Midbrain (tissue), 1 donor: ENCODE measurements at places on chromosomes 7 and 10.

GRCh38 chr10:102527546-102527945 is 23.8 kb downstream of the SUFU start:
- no peak for DNase-seq

- DNase-seq: peak; percentile 26
These were observed 973 bp downstream of the CAMK1D start for GRCh38 chr10:12350167-12350872.

DNA sequence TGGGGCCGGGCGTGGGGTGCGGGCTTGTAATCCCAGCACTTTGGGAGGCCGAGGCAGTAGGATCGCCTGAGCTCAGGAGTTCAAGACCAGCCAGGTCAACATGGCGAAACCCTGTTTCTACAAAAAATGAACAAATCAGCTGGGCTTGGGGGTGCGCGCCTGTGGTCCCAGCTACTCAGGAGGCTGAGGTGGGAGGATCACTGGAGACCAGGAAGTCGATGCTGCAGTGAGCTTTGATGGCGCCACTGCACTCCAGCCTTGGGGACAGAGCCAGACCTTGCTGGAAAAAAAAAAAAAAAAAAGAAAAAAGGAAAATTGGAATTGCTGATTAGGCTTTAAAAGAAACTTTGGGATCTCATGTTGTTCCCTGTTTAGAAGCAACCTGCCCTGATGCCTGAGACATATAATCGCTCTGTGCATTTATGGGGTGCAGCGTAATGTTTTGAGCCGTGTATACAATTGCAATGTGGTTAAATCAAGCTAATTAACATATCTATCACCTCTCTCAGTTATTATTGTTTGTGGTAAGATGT is 851 bp downstream of the AKR1E2 start:
- DNase-seq: no peak

GRCh38 chr7:54392935-54393334 is 149.2 kb upstream of the VSTM2A start:
- DNase-seq: no peak

GRCh38 chr7:102393467-102393866 is 2.7 kb upstream of the PRKRIP1 start:
- no peak for DNase-seq

GRCh38 chr10:74755273-74755672 is 71.1 kb upstream of the KAT6B start:
- no peak for DNase-seq

- no peak for DNase-seq
These were observed 115.4 kb downstream of the CSTF2T start for GRCh38 chr10:51583976-51584375.

GRCh38 chr10:95306318-95306650 is 15.5 kb upstream of the PDLIM1 start:
- no peak for DNase-seq

DNA sequence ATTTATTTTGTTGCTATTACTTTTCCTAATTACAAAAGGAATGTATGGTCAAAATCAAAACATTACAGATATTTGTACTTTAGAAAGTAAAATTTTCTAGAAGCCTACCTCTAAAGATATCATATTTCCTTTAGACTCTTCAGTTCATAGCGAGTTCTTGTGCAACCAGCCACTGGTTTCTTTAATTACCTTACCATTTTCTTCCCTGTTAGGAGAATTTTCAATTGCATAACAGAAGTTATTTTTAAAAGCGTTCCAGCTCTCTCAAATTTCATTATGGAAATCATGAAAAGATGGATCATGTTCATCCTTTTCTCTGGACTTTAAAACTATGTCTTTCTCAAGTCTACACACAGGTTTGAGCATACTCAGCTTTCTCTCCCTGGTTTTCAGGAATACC is 5.0 kb upstream of the TRUB1 start:
- no peak for DNase-seq

- DNase-seq: no peak
These were observed 608.8 kb downstream of the LRMDA start for GRCh38 chr10:76040107-76040829.

- no peak for DNase-seq
These were observed 10.4 kb downstream of the JCAD start for GRCh38 chr10:30048768-30049517.

DNA sequence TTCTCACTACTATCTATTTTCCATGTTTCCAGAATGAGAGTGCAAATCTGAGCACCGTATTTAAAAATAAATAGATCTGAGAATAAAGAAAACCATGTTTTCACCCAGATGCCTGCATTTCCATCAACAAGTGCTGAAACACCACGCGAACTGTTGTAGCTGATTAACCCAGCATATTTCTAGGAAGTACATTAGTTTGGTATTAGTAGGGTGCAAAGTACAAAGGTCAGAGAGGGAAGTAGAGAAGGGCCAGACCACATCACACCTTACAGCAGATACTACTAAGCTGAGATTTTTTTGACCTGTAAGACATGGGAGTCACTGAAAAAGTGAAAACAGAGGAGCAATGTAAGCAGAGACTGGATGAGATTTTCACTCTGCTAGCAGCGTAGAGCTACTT is 181.3 kb downstream of the IMMP2L start:
- DNase-seq: no peak

- peak; percentile 4 for DNase-seq
These were observed 16.6 kb downstream of the ACBD5 start for GRCh38 chr10:27223964-27224363.

GRCh38 chr10:113704637-113705343 is 25.1 kb downstream of the CASP7 start:
- DNase-seq: peak; percentile 56

- DNase-seq: peak; percentile 10
These were observed 48.0 kb upstream of the RASGEF1A start for GRCh38 chr10:43314626-43315495.

DNA sequence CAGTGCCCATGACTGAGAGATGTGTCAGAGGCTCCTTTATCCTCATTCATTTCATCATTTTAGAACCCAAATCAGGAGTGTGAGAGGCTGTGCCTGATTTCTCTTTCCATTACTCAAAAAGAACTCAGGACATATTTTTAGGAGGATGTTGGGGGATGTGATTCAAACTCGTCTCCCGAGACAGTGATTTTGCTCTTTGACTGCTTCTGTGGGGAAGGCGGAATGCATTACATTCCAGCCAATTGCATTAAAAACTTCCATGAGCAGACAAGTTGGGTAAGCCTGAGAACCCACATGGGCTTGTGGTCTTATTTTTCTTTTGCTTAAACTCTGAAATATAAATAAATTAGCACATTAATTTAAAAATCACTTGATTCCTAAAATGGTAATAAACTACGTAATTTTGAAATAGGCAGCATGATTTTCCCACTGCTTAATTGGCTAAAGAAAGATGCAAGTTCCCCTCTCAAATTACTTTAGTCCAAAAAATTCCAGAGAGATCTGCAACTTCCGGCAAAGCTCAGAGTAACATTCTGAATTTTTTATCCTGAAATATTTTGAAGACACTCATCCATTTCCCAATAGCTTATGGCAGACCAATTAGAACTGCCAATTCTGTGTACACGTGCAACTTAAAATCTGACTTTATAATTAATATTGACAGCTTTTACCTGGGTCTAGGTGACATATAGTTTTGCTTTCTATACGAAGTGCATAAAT is 185.6 kb downstream of the C7orf25 start:
- no peak for DNase-seq

DNA sequence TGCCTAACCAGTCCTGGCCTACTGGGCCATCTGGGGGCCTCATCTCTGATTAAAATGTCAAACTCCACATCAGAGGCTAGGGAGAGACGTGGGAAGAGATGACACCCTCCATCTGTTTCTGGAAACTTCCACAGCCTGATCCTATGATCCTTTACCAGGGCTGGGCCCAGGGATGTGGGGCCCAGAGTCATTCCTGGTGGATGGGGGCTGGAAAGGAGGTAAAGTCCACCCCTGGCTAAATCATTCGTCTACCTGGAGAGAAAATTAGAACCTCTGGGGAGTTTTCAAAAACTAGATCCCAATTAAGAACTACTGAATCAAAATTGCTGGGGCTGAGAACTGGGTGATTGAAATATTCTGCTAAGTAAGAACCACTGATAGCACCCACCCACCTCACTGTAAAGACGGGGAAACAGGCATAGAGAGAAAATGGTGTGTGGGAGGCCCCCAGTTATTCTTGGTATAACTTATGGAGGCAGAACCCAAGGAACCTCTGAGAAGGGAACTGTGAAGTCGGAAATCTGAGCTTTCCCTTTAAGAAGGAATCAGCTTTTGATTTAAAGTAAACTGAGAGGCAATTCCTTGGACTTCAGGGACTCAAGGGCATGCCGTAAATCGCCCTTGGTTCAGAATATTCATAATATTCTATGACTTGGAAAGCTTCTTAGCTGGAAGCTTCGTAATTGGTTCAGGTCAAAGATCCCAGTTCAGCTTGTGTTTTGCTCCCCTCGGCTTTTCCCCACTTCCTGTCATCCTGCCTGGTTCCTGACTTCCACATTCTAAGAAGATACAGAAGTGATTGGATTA is 53.1 kb downstream of the PRKAG2 start:
- DNase-seq: no peak

DNA sequence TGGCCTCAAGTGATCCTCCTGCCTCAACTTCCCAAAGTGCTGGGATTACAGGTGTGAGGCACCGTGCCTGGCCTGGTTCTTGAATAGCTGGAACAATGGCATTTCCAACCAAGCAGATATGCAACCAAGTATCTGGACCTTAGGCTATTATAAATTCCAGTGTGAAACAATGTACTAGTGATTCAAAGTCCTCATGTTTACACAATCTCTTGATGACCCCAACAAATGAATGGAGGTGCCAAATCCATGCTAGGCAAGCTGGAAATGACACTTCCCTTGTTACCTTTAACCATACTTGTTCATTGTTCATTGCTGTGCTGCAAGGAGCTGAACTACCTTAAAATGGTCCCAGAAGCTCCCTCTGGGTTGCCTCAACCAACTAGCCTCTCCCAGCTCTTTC is 282.2 kb upstream of the KLF14 start:
- DNase-seq: no peak

DNA sequence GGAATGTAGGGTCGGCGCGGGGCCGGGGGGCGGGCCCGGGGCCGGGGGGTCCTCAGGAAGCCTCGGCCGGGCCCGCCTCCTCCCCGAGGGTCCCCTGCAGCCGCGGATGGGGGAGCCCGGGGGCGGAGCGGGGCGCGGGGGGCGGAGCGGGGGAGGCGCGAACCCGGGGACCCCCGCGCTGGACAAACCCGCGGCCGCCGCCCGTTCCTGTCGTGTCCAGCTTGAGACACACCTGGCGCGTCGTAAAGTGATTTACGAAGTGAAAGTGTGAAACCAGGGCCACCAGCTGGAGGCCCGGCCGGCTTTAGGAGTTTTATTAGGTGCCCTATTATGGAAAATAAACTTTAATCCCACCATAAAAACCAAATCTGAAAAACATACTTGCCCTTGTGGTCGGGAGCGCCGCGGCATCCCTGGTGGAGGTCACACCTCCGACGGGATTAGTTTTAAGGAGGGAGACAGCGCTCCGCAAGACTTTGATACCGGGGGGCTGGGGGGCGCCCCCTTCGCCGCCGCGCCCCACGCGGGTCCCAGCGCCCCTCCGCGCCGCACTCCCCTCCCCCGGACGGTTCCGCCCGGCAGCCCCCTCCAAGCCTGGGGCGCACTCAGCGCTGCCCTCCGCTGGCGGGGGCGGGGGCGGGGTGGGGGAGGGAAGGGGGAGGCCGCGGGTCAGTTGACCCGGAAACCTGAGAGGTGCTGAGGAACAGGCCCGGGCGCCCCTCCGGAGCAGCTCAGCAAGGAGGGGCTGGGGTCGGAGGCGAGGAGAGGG is 10.3 kb downstream of the MNX1 start:
- DNase-seq: no peak

DNA sequence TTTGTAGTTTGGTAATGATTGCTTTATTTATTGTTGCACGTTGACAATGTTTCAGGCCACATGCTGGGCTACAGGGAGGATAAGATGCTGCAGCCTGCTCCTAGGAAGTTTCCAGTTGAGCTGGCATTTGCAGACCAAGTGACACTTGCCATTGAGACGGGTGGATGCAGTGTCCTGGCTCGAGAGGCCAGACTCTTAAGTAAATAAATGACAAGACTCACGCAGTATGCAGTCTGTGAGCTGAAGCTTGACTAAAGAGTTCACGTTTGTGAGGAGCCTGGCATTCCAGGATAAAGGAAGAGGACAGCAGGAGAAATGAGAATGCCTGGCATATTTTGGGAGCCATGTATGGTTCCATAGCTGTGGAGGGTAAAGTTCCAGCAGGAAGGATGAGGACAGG is 105.8 kb downstream of the BAMBI start:
- DNase-seq: no peak

- DNase-seq: no peak
These were observed 31.3 kb upstream of the LOXL4 start for GRCh38 chr10:98299341-98299740.

GRCh38 chr7:158407581-158408317 is 179.9 kb downstream of the PTPRN2 start:
- peak; percentile 60 for DNase-seq

DNA sequence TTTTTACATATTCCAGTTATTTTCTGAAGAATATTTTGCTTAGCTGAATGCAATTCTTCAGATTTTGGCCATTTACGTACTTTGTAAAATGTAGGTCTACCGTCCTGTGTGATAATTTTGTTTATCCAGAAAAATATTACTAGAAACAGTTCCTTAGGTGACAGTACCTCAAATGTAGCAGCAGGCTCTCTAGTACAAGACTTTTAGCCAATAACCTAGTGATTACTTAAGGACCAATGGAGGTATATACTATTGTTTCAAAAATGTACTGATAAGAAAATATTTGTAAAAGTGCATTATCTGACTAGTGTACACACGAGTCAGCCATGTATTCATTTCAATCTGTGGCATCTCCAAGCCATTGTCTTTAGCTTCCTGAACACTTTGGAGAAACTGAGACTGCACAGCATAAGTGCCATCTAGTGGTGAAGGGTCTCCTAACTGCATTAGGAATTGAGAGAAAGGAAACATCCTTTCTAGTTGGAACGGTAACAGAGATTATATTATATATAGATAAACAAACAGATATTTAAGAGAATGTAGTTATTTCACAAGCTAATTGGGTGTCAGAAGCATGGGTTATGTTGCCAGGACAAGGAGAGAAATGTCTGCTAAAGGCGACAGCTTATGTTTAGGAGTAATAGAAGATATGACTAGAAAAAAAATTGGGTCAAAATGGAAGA is 23.7 kb downstream of the RTKN2 start:
- peak; percentile 89 for DNase-seq

DNA sequence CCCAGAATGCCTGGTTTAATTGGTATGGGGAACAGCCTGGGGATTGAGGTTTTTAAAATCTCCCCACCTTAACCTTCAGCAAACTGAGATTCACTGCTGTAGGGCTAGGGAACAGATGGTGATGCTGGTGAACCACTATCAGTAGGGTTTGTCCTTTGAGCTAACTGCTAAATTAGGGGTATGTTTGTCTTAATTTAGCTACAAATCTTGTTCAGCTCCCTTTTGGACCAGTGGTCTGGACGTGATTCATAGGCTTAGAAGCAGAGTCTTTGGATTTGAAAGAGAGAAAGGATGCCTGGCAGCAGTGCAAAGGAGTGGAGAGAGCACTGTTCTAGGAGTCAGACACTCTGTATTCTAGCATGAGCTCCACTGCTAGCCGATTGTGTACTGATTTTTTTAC is 2.8 kb downstream of the HDAC9 start:
- no peak for DNase-seq

DNA sequence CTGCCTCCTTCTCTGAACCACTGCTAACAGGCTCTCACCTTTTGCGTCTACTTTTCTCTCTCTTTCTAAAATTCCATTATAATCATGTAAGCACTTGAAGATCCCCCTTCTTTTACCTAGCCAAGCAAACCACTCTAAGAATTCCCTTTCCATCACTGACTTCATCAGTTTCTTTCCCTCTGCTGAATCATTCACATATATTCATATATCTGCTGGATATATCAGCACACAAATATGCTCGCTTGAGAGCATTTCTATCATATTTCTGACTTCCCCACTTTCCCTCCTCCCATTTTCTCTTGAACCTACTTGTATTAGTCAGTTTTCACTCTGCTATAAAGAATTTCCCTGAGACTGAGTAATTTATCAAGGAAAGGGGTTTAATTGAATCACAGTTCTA is 84.2 kb upstream of the LRRN3 start:
- DNase-seq: no peak
